ENCODE measurements at places on chromosomes 12 and 14. TPM values are rescaled to one million over a fixed set of nuclear protein-coding genes. Genes with fewer than 3 reads are reported as not detected.

The SUOX gene
- 2.2 TPM for polyA plus RNA-seq

The MRPL51 gene
- 243 TPM for polyA plus RNA-seq

The ACRBP gene
- not detected for polyA plus RNA-seq

The TPH2 gene
- polyA plus RNA-seq: not detected

The KRT78 gene
- polyA plus RNA-seq: not detected

The KLRK1 gene
- polyA plus RNA-seq: 0.98 TPM

The BCL2L14 gene
- polyA plus RNA-seq: 1.0 TPM
